ENCODE measurements at places on chromosomes 12 and 14.

DNA sequence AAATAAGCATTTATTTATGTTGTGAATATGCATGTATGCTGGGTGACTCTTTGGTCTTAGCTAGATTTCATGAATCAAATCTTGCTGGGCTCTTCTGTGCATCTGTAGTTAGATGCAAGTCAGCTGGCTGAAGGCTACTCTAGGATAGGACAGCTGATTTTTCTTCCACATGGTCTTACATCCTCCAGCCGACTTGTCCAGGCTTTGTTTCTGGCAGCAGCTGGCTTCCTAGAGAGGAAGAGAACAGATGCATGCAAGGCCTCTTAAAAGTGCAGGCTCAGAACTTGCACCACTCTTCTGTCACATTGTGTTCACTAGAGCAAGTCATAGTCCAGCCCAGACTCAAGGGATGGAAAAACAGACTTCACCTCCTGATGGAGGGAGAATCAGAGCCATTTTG is 435.4 kb upstream of the STXBP6 start:
- DNase-seq, result no peak

DNA sequence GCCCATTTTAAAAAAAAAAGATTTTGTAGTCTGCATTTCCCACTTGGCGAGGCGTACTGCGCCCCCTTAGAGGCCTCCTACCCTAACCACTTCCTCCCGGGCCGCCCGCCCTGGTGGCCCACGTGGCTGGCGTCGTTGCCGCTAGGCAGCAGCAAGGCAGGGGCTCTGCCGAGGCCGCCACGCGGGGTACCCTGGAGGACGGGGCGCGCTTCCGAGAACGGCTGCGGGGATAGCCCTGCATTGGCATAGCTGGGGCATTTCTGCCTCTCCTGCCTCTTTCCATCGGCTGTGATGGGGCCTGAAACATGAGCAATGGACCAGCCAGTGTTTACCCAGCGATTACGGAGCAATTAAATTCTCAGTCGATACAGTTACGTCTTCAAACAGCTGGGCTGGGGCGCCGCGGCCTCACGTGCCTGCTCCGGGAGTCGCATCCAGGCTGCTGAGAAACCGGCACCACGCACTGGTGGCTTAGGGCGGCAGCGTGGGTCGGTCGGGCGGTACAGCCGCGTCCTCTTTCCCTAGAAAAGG is 38.0 kb downstream of the IQSEC3 start:
- peak; percentile 36 for DNase-seq

- no peak for DNase-seq
Measured at GRCh38 chr12:119870457-119870856, 6.7 kb downstream of the CIT start.

DNA sequence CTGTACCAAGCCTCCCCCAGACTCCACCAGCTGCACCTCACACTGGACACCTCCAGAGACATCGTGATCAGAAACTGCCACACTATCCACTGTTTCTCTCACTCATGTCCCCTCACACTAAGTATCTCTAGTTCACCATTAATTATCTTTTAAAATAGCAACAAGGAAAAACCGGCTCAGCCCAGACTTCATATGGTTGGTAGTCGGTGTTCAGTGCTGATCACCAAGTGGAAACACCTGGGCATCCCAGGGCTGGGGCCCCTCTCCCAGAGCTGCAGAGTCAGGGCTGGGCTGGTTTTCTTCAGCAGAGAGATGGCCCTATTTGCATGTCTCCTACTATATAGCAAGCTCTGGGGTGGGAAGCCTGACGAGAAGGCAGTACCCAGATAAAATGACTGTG is 1140.0 kb downstream of the TMEM121 start:
- DNase-seq, result no peak

- DNase-seq, result no peak
Measured at GRCh38 chr14:69796797-69797500, at the start of gene SLC10A1. Gene SLC10A1, minus strand, starts transcription at chr14:69797241. Its CDS starts 86 bp downstream, at chr14:69797155.

- DNase-seq, result no peak
Measured at GRCh38 chr12:27680619-27681018, 15.6 kb upstream of the REP15 start.

DNA sequence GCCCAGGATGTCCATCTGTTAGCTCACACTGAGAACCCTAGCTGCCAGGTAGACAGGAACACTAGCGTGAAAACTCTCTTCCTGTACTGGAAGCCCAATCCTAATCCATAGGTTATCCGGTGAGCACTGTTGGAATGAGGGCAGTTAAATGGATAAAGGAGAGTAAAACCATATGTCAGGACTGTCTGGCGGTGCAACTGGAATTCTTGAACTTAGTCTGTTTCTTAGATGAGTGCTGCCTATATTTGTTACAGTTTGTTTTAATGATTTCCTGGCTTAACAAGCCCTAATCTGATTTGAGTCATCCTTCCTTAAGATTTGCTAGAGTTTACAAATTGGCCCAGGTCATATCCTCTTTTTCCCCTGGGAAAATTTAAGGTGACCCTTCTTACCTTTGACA is 104.7 kb downstream of the ANO4 start:
- no peak for DNase-seq

DNA sequence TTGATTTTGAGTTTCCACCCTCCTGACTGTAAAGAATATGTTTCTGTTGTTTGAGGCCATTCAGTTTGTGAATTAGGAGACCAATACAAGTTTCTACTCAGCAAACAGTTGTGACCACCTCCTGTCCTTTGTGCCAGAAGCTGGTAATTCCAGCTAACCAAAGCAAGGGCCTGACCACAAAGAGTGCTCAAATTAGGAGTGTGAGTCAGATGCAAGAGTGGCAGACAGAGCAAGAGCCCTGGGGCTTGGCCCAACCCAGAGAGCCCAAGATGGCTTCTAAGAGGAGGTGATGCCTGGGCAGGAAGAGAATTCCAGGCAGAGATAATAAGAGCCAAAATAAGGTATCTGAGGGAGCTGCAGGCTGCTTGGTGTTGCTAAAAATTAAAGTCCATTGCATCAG is 77.7 kb upstream of the C14orf132 start:
- no peak for DNase-seq

GRCh38 chr12:84842406-84843013 is 70.1 kb downstream of the SLC6A15 start:
- DNase-seq, result peak; percentile 26

- DNase-seq, result no peak
Measured at GRCh38 chr14:88821378-88821777, 3.1 kb upstream of the TTC8 start.

DNA sequence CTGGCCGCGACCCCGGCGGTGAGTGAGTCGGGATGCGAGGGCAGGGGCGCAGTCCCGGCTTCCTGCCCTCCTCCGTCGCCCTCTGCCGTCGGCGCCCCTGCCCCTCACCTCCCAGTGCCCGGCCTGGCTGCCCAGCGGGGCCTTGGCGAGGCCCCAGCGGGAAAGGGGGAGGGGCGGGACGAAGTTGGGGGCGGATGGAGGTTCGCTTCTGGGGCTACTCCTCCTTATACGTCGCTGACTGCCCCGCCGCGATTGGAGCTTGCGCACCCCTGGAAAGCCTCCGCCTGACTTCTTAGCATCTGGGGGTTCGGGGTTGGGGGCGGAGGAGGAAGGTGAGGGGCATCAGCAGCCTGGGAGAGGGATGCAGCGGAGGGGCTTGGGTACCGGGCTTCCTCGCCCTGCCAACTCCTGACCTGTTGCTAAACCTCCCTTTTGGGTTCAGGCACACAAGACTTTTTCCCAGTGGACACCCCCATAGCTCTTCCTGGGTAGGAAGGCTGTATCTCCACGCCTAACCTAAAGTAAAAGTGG is 406 bp downstream of the TMEM263 start:
- no peak for DNase-seq

DNA sequence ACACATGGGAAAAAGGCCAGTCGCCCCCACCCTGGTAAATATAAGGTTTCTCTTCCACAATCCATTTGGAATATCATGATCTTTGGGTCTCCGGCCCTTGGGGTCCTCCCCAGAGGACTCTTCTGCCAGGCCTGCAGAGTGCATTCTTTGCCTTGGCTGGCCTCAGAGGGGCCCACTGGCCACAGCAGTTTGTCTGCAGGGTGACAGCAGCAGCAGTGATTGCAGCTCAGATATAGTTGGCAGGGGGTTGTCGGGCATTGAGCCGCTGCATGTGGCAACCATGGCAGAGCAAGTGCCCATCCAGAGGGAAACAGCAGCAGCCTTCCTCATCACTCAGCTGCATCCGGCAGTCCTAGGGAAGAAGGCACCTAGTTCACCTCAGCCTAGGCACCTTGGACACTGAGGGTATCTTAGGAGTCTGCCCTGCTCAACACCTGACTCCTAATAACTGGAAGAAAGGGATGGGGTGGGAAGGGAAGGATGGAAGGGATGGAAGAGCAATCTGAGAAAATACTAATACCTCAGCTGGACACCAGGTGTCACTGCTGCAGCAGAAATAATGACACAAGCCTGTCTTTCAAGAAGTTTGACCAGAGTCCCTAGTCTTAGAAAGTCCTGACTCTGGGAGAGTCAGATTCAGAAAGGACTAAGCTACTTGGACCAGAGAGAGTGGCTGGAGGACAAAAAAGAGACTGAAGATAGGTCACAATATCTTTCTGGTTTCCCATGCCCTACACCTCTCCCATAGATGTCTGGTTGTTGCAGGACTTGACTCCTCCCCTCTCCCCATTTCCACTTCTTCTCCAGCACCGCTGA is 8.9 kb downstream of the AJUBA start:
- no peak for DNase-seq

- DNase-seq, result peak; percentile 28
Measured at GRCh38 chr14:57085801-57086200, 182.9 kb downstream of the EXOC5 start.

DNA sequence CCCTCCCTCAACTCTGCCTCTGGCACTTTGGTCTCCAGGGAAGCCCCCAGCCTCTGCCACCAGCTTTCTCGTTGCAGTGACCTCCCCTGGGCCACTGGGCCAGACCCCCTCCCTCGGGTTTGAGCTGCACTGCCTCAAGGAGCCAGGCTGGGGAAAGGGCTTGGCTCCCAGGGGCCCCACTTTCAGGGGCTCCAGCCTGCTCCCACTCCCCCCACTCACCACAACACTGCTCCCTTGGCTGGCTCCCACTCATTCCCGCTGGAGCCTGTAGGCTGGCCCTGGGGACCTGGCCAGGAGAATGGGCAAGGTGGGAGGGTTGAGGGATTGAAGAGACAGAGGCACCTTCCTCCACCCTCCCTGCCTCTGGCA is 19.3 kb upstream of the KIF26A start:
- no peak for DNase-seq

GRCh38 chr12:12975322-12976077 is 23.5 kb upstream of the GPRC5D start:
- no peak for DNase-seq

- no peak for DNase-seq
Measured at GRCh38 chr12:26777236-26777635, 55.8 kb downstream of the ITPR2 start.

DNA sequence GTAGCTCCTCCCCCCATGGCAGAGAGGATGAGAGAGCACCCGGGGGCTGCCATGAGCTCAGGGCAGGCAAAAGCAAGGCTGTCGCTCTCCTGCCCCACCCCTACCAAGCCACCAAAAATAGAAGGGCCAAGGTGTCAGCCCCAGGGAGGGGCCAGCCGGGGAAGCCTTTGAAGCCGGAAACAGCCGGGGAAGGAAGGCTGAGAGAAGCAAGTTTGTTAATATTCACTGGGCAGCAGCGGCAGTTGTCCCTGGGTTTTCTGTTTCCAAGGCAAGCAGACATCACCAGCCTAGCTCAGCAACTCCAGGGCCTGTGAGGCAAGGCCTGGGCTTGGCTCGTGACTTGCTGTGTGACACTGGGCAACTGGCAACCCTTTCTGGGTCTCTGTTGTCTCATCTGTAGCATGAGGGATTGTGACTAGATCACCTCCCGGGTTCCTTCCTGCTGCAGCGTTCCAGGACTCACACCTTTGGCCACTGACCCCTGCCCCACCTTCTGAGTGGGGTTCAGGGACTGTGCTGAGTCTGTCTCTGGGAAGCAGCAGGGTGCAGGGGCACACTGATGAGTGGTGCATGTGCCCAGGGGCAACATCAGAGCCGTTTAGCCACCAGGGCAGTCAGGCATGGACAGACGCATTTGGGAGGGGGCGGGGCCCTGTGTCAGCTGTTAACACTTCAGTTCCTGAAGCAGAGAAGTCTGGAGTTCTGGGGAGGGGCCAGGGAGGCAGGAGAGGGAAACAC is 24.3 kb downstream of the SYNDIG1L start:
- no peak for DNase-seq

GRCh38 chr12:7016958-7017571 is 1.2 kb downstream of the LPCAT3 start:
- DNase-seq, result no peak

DNA sequence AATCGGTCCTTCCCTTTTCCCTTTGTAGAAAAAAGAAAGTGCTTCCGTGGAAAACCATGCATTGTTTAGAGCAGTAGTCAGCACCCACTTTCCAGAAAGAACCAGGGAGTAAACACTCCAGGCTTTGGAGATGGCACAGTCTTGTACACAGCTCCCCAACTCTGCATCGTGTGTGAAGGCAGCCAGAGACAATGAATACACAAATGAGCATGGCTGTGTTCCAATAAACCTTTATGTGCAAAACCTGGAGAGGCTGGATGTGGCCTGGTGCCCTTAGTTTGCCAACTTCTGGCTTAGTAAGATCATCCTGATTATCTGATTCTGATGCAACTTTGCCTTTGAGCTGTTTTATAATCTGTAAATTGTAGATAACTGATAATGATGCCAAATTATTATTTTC is 463.4 kb upstream of the TMEM132C start:
- no peak for DNase-seq

DNA sequence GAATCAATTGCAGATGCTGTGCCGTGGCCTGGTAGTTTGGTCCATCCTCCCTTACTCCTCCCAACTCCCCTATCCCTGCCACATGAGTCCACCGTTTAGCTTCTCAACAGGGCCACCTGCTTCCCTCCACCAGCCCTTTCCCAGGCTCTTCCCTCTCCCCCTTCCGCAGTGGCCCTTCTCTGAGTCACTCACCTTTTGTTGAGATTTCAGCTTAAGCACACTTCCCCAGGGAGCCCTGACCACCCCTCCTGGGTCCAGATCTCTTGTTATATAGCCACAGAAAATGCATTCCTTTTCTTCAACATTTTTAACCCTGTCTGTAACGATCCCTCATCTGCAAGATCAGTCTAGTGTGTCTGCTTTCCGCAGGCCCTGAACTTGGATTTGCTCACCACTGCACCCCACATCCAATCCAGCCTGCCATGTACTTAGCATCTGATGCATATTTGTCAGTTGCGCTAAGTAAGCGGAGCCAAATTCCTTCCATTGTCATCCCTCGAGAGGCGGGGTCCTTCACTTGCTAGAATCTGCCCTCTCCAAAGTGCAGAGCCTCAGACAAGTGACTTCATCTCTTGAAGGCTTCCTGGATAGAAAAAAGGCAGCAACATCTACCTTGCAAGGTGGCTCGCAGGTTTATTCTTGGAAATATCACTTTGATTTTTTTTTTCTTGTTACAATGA is 41.1 kb downstream of the TMEM63C start:
- no peak for DNase-seq

Measured in SHP77 treated with DMSO at 0.1 percent for 48 hours (cell line).